ENCODE measurements at places on chromosomes 1 and 21.

DNA sequence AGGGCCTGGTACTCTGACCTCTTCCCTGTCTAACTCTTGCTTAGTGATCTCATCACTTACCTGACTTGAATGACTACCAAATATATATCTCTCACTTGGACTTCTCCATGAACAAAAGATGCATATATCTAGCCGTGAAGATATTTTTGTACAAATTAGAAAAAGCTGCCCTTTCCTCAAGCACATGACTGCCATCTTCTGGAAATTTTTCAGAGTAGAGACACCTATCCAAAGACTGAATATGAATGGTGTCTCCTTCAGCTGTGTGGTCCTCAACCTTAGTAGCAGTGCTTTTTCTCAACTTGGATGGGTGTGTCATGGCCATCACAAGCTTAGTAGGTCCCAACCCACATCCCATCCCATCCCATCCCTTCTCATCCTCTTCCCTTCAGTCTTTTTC is 142.3 kb downstream of the DNM3 start:
- no peak for DNase-seq

GRCh38 chr1:92096317-92096716 is 16.2 kb downstream of the BTBD8 start:
- no peak for DNase-seq

DNA sequence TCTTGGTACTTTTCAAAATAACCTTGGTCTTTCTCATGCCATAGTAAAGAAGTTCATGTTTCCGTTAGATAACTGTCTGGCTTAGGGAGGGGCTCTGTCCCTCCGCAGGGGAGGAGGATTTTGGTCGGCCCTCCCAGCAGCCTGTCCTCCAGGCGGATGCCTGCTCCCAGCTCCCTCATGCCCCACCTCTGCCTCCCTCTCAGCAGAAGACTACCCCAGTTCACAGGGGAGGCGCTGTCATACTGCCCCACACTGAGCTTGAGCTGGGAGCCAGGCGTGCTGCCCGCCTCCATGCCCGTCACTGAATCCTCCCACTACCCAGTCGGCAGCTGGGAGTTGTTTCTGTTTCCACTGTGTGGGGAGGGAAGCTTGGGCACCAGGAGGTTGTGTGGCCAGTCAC is 127.3 kb downstream of the CAMTA1 start:
- DNase-seq: no peak

DNA sequence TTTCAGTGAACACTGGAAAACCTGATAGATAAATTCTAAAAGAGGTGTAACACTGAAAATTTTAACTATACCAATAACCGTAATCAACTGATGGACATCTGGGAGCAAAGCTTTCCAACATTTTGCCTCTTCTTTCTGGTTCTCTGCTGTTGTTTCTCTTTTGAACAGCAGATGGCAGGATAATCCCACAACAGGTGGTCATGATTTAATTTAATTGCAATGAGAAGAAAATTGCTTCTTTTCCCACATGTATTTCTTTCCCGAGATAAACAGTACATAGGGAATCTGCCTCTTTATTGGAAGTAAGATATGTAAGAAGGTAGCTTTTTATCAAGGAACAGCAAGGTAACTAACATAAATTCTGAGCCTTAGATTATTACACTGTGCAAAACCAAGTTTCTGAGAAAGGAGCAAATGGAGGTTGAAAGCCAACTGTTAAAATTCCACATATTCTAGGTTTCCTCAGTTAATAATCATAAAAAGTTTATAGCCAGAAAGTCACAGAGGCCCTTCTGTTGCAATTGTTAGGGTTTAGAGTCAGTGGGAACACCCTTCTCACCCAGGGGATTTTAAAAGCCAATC is 72.9 kb downstream of the RPS6KA1 start:
- DNase-seq: peak; percentile 60

DNA sequence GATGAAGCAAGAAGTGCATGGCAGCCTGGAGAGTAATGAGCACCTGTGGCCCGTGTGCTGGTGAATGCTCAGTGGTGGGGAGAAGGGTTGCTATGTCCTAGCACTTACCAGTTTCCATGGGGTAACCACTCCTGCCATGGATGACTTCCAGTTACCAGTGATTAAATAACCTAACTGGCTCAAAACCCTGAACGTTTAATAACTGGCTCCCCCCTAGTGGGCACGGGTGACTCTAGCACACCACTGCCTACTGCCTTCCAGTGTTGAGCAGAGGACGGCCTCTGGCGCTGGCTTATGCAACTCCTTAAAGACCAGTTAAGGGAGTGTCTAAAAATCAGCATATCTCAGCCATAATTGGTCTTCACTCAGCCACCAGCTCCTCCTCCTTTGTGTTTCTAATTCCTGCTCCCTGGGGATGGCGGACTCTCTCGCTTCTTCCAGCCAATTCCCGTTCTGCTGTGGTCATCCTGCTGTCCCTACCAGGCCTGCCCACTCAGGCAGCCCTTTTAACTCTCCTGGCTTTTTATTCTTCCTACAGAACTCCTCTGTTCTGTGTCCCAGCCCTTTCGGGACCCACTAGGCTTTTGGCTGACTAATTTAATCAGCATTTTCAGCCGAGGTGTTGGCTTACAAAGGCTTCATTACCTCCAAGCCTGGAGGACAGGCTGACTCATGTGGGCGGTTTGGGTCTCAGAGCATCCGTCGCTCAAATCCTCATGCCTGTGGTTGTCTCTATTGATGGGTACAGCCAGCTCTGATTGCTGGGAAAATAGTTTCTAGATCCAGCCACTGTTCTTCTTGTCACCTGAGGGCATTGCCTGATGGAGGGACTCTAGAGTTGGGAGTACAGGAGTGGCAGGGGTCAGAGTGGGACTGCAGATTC is 332.4 kb downstream of the CAMTA1 start:
- peak; percentile 64 for DNase-seq

DNA sequence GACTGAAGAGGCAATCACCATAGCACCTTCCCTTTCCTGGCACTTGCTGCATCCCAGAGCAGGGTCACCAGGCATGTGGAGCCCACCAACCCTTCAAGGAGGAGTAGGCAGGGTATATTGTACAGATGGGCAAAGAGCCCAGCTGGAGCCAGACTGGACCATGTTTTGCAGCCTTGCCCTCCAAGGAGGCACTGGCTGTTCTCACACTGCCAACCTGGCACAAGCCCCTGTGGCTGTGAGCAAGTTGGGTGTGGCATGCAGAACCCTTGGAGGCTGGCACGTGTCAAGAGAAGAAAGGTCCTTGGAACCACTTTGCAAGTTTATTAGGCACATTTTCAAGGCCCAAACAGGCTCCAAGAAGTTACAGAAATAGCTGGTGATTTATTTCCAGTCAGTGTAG is 146.4 kb downstream of the FOXD2 start:
- DNase-seq: no peak

DNA sequence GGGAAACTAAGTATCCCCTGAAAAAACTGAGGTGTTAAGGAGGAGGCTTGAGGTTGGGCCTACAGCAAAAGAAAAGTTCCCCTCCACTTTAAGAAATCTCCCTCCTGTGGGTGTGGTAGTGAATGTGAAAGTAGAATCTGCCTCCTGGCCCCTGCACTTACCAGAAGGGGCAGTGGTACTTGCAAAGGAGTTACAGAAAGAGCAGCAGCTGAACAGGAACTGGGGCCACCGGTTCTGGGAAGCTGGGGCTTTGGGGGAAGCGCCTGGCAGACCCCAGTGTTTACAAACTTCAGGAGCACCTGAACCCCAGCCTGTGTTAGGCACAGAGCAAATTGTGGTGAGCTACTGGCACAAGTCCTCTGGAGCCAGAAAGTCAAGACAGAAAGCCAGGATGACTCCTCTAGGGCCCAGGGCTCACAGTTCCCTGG is 250.2 kb upstream of the FGGY start:
- DNase-seq: no peak

DNA sequence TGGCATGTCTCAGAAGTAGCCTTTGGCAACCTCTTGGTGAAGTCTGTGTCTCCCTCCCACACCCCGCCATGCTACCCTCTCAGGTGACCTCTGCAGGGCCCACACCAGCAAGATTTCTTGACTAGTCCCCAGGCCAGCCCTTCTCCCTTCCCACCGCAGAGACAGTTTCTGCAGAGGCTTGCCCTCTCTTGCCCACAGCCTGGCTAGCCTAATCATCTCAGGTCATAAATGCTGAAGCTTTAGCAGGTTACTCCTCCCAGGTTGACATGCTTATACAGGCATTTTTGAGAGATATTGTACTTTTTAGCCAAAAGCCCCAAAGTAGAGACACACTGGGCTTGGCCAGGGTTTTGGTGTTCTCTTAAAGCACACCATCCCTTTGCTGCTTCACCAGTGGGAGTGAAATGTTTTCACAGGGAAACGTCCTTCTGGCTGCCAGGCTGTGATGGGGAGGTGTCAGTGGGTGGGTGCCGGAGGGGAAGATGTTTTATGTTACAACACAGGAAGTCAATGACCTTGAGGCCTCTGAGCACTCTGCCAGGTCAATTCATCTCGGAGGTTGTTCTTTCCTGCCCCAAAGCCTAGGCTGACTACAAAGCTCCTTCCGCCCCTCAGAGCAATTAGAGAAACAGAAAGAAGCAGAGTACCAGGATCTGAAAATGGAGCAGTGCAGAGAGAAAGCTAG is 58.5 kb downstream of the STYXL2 start:
- DNase-seq: no peak

DNA sequence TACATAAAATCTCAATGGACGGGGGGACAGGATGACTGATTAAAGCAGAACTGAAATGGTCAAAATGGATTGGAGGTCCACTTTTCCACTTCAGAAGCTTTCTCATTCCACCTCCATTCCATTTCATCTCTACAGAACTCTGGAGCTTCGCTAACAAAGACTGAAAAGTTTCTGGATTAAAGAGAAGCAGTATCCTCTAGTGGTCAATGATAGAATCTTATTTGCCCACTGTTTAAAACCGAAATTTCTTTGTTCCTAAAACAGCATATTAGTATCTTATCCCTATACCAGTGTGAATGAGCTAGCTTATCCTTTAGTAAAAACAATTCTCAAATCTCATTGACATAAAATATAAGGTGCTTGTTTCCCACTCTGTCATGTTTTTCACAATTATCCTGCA is 890.6 kb downstream of the KCNT2 start:
- DNase-seq: peak; percentile 21

DNA sequence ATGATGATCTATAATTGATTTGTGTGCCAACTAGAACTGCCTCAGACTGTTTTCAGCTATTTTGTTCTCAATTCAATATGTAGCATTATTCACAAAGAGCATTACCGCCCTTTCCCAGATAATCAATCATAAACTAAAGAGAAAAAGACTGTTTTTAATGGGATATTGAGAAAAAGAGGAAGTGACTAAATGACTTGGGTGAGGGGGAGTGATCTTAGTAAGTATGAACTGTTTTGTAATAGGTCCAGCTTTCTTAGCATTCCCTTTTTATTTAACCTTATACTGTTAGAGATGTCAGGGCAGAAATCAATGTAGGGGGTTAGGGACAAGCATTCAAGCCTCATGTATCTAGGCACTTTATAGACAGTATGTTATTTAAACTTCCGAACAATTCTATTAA is 157.8 kb upstream of the DPYD start:
- DNase-seq: no peak

All from neural progenitor cell (in vitro differentiated cells).